ENCODE measurements at places on chromosomes 1 and 21. TPM values are rescaled to one million over a fixed set of nuclear protein-coding genes. Genes with fewer than 3 reads are reported as not detected.

The SLC1A7 gene
- total RNA-seq: 0.13 TPM

The RNF186 gene
- not detected for total RNA-seq

The ZBTB8A gene
- 6.2 TPM for total RNA-seq

The MYBPH gene
- 0.06 TPM for total RNA-seq

The NBL1 gene
- 343 TPM for total RNA-seq

The TXNIP gene
- 51.5 TPM for total RNA-seq

The WNT2B gene
- total RNA-seq: 3.0 TPM

The SIM2 gene
- total RNA-seq: not detected

The B3GALT2 gene
- total RNA-seq: 0.25 TPM

The KRTAP13-2 gene
- not detected for total RNA-seq

The WARS2 gene
- total RNA-seq: 14.6 TPM

The FCER1G gene
- not detected for total RNA-seq

The OR2L8 gene
- not detected for total RNA-seq

The CASQ1 gene
- total RNA-seq: 0.50 TPM

The KIF26B gene
- total RNA-seq: under 0.01 TPM

The AMY1C gene
- total RNA-seq: not detected

Data from aortic smooth muscle cell (primary cell).